Activated effector memory CD4-positive, alpha-beta T cell treated with anti-CD3 and anti-CD28 coated beads, Interleukin-2, amount 50 U/mL, for 16 hours (primary cell): ENCODE measurements at places on chromosomes 5 and 9.
A peak's percentile ranks its signal among the peaks of the same experiment; 100 is the strongest.

DNA sequence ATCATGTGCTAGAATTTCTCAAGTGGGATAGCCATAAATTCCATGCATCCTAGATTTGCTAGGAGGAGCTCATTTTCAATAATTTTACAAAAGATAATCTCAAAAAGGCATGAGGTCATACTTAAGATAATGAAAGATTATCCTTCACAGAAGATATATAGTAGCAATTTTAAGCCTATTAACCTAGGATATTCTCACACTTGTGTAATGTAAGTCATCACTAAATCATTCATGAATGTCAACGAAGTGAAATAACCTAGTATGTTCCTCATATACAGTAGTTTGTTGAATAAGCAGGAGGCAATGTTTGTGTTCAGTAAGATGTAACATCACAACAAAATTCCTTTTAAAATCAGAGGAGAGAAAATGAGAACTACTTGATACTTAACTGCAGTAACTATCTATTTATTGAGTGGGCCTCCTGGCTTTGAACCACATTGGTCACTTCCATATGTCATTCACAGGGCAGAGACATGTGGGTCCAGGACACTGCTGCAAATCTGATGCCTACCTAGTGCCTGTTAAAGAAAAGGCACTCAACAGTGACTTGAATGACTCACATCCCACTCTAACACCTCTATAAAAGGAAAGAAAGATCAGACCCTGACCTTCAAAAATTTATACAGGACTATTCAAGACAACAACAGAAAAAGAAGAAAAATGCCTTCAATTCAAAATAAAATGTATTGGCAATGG is 8.2 kb downstream of the LIFR start:
- DNase-seq = no peak

DNA sequence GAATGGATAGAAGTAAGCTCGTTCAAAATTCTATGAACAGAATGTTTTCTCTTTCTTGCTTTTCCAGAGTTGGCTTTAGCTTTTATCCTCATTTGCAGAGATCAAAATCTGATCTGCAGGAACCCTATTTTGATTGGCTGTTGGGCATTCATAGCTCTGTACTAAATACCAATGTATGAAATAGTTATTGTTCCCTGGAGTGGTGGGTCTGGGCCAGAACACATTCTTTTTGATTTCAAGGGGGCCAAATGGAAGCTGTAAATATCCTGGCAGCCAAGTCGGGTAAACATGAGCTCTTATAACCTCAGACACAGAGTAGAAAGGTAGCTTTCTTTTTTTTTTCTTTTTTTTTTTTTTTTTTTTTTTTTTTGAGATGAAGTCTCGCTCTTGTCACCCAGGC is 241.5 kb downstream of the PDZD2 start:
- no peak for DNase-seq

DNA sequence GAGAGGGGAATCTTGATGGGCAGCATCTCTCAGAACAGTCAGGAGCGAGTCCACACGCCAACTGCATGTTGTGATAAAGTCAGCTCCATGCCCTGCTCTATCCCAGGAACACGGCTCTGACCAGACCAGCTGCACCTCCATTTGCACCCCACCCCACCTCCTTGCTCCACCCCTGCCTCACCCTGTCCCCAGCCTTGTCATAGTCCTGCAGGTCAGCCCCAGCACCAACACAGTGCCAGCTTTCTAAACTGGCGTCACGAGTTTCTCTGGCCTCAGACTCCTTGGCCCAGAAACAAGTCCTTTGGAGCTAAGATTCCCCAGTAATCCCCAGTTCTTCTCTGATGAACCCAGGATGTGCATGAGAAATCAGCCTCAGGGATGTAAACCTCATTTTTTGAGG is 23.5 kb downstream of the GGTA1 start:
- DNase-seq = no peak

GRCh38 chr5:62596096-62596495 is 17.5 kb downstream of the LRRC70 start:
- DNase-seq = no peak

GRCh38 chr5:91384671-91385430 is 1.7 kb upstream of the ARRDC3 start:
- no peak for DNase-seq

DNA sequence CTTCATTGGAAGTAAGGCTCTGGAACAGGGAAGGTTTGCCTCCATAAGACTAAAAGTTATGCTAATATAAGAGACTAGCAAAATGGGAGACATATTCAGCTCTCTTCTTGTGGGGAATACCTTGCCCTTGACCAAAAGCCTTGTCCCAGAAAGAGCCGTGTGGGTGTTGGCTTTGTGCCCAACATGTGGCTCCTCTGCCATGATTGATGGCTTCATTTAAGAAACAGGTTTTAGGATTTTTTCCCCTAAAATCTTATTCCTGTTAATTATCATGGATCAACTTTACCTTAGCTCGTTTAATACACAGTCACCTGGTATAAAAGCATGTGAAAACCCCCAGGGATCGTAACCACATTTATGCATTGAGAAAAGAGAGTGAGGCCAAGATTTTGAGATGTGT is 38.9 kb downstream of the DOCK8 start:
- no peak for DNase-seq

DNA sequence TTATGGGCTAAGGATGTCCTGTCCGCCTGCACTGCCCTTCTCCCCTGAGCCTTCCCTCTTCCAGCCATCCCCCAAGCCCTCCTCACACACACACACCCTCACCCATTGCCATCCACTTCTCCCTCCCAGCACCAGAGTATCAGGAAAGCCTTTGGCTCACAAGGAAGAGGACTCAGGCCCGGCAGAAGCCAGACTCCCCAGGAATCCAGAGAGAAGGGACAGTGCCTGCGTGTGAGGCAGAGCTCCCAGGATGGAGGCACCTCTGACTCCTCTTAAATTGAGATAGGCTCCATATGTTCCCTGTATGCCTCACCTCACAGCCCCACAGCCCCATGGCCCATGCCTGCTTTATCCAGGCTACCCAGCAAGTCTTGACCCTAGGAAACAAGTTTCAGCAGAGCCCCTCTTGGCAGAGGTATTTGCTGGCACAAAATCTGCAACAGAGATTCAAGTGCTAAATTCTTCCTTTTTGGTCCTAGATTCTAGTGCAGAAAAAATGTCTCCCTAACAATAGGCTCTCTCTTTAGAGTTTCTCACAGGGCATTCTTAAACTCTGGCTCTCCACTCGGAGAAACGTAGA is 761 bp downstream of the IL17B start:
- peak; percentile 48 for DNase-seq

- no peak for DNase-seq
Observed at GRCh38 chr9:68672215-68672614, 32.8 kb upstream of the PIP5K1B start.

- DNase-seq = no peak
Observed at GRCh38 chr5:43674536-43674935, 71.6 kb downstream of the NNT start.

DNA sequence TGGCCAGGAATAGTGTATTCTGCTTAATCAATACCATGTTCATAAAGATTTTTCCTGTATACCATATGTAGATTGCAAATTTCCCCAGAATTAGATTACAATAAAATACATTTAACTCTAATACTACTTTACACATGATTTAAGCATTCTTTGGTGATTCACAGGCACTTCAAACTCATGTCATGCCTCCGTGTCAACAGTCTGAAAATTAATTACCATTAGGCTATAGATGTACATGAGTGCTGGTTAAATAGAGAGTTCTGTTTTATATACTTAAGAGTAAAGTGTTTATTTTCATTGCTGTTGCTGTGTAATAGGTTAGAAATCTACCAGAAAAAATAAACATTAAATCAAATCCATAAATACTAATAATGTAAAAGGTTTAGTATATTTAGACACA is 159.8 kb downstream of the ZSWIM6 start:
- no peak for DNase-seq

- no peak for DNase-seq
Observed at GRCh38 chr9:38194870-38195269, 125.8 kb upstream of the SHB start.

GRCh38 chr9:101478444-101478843 is 42.9 kb upstream of the ALDOB start:
- DNase-seq = no peak

DNA sequence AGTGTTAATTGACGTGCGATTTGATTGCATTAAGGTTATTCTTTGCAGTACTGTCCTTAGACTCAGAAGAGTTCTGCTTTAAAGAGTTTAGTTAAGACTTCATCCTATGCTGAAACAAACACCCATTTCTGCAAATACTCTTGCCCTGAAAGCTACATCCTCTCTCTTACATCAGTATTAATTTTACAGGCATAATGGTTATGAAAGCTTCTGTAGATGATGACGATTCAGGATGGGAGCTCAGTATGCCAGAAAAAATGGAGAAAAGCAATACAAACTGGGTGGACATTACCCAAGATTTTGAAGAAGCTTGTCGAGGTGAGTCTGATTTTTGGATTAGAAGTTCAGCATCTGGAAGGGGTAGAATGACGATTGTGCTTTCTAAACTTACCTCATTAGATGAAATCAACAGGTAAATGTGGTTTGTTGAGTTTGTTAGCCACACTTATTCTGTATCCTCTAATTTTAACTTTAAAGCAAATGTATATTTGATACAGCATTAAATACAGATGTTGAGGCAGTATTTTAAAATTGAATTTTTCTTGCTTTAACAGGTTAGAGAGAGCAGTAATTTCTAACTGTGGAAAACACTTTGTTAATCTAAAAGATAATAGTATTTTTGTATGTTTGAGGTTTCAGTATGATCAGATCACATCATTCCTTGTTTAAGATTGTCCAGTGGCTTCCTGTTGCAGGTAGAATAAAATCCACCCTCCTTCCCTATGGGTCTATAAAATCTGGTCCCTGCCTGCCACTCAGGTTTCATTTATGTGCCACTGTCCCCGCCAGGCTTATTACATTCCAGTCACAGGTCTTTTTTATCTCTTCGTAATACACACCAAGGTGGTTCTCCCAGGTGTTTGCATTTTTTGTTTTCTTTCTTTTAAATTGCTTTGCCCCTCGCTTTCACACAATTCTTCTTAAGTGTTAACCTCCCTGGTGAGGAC is 1.3 kb downstream of the NAA35 start:
- no peak for DNase-seq

DNA sequence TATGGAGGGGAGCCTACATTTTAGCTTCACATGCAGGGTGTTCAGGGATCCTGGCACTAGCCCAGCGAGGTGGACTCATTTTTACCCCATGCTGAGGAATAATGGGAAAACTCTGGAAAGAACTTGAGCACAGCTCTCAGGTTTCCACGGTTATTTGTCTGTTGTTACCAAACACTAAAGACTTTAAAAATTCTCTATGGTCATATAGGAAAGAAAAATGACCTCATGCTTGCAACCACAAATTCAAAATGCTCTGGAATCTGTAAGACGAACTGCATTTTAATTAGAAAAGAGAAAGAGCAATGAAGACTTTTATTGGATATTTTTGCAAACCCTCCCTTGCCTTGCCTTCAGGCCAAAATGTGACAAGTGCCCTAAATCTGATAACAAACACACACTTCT is 606.9 kb downstream of the EBF1 start:
- DNase-seq = no peak

GRCh38 chr5:50667023-50667652 is 701 bp downstream of the PARP8 start:
- peak; percentile 84 for DNase-seq

GRCh38 chr5:138610918-138611677 is 35.9 kb upstream of the HSPA9 start:
- DNase-seq = peak; percentile 60

DNA sequence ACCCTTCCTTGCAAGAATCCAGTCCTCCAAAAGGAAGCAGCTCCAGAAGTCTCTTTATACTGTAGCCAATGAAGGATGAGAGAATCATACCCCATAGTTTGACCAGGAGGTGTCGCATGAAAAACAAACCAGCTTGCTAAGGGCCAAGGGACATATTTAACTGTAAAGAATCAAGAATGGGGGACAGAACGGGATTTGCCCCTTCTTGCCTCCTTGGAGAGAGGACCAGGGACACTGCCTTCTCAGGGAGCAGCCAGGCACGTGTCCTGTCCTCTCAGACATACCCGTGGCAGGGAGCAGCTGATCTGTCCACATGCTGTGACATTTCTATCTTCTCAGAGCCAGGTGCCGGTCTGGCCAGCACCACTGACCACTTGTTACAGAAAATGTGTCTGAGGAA is 11.7 kb downstream of the PRUNE2 start:
- DNase-seq = no peak

GRCh38 chr9:130688072-130688471 is 5.5 kb upstream of the EXOSC2 start:
- DNase-seq = peak; percentile 67

DNA sequence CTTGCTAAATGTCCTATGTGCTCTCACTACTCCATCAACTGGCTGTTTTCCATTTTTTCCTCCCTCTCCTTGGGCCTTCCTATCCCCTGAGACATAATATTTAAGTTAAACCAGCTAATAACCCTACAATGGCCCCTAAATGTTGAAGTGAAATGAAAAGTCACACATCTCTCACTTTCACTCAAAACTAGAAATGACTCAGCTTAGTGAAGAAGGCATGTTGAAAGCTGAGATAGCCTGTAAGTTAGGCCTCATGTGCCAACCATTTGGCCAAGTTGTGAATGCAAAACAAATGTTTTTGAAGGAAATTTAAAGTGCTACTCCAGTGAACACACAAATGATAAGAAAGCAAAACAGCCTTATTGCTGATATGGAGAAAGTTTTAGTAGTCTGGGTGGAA is 48.8 kb upstream of the CDH10 start:
- DNase-seq = no peak

GRCh38 chr5:146461319-146461718 is 14.2 kb downstream of the TCERG1 start:
- no peak for DNase-seq

DNA sequence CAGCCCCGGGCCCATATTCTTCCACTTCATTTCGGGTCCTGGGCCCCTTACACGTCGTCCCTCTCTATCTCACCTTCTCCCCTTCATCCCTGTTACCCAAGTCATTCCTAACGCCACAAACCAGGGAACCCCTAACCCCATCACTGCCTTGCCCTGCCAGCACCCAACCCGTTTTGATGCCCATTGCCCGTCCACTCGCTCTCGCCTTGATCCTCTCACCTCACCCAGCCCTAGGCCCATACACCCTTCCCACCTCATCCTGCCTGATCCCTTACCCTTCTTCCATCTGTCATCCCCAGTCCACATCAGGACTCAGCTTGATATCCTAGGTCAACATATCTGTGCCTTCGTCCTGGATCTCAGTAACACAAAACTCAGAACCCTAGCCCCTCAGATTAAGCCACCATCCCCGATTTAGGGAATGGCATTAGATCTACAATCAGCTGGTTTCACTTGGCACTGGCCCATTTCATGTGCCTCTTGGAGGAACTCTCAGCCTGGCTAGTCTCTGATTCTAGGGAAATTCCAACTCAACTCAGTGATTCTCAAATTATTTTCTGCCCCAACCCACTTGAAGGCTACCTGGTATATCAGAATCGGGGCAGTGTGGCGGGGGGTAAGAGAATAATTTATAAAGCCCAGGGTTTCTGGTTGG is 489 bp downstream of the CHMP5 start:
- no peak for DNase-seq

GRCh38 chr5:142974409-142974808 is 204.2 kb downstream of the ARHGAP26 start:
- no peak for DNase-seq

- no peak for DNase-seq
Observed at GRCh38 chr5:90421136-90421535, 11.6 kb upstream of the CETN3 start.

GRCh38 chr5:16549491-16550206 is 67.1 kb downstream of the RETREG1 start:
- DNase-seq = no peak
